ENCODE measurements at places on chromosomes 5 and 9.

DNA sequence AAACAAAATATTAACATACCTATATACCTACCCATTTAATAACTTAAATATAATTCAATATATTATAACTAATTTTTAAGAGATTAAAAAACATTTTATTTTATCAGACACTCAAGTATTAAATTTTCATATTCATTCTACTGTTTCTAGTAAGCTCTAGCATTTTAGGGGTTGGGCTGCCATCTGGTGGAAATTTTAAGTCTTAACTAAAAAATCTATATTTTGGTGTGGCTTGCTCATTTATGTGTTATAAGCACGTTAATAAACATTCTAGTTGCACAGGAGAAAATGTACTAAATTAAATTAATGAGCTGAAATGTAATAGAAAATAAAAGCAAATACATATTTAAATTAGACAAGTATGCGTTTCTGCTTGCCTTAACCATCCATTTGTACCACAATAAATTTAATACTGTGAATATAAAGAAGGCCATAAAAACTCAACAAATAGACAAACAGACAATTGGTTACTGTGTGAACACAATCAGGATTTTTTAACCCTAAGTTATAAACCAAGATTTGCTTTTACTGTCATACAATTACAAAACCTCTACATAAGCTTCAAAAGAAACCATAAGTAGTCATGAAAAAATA lies 1728.3 kb upstream of the CDH9 start:
- peak; percentile 24 for DNase-seq

DNA sequence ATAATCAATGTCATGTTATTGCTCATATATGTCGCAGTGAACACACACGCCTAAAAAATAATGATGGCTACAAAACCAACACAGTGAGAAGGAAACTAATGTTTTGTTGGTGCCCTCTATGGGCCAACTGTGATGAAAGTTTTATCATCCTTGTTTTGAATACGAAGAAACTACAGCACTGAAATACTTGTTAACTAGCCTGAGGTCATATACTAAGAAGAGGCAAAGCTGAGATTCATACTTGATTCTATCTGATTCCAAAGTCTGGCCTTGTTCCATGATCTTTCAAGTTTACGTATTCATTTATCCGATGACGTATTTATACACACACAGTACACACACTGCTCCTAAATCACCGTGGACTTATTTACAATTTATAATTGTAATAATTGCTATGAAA lies 16.1 kb upstream of the DRD1 start:
- peak; percentile 23 for DNase-seq

GRCh38 chr9:69324549-69325401 lies at the start of gene ENTREP1:
ENTREP1 (plus strand) TSS chr9:69325215; CDS start chr9:69325310, 95 bp downstream.
- DNase-seq = peak; percentile 75

GRCh38 chr5:20446121-20446520 lies 458.1 kb upstream of the CDH18 start:
- no peak for DNase-seq

GRCh38 chr5:163964671-163965070 lies 459.3 kb downstream of the MAT2B start:
- DNase-seq = no peak

- peak; percentile 12 for DNase-seq
These were observed 36.4 kb downstream of the MTMR12 start for GRCh38 chr5:32276173-32276853.

DNA sequence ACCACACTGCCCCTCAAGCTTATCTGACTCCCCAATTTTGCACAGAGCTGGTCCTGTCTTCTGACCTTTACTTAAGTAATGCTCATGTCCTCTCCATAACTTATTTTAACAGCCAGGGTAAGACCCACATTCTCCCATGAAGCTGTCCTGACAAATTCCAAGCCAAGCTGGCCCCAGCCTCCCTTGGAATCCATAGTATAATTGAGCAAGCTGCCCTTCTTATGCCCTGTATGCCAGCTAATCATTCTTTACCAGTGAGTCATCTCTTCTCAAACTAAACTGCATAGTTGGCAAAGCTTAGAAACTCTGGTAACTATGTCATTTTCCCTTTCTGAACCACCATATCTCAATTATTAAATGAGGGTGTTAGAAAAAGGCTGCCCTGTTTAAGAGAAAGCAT lies 92.4 kb downstream of the NFIB start:
- peak; percentile 70 for DNase-seq

DNA sequence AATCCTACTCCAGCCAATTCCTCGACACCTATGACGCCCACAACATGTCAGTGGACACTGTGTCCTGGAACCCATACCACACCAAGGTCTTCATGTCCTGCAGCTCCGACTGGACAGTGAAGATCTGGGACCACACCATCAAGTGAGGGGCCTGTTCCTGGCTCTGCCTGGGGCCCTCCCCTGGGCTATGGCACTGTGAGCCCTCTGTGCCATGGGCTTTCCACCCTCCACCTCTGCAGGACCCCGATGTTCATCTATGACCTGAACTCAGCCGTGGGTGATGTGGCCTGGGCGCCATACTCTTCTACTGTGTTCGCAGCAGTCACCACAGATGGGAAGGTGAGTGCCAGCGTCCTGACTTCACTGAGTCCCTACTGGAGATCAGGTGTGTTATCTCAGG lies 8.4 kb downstream of the ENHO start:
- DNase-seq = no peak

DNA sequence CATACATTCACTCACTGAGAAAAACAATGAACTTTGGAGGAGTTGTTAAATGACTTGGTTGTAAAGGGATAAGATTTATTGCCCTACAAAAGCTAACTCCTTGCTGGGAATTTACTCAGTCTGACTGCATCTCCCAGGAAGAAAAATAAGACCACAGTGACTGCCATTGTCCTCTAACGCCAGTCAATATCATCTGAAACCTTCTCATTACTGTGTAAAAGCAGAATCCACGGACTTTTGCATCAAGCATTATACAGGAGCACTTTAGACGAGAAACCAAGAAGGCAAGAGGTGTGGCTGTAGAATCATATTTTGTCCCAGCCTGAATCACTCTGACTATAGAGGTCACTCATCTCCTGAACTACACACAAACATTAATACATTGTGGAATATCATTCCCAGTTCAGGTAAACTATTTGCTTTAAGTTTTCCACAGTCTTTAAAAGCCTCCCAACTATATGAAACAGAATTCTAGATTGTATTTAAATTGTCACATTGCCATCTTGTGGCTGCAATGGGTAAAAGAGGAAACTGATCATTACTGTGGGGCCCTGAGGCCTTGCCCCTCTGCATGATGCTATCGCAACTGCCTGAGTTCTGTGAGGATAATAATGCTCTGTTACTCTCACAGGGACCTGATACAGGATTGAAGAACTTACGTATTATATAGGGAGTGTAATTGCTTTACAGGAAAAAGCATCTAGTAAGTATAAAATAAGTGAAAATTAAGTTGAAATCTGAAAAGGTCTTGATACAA lies 142.9 kb downstream of the SLCO4C1 start:
- DNase-seq = peak; percentile 1

DNA sequence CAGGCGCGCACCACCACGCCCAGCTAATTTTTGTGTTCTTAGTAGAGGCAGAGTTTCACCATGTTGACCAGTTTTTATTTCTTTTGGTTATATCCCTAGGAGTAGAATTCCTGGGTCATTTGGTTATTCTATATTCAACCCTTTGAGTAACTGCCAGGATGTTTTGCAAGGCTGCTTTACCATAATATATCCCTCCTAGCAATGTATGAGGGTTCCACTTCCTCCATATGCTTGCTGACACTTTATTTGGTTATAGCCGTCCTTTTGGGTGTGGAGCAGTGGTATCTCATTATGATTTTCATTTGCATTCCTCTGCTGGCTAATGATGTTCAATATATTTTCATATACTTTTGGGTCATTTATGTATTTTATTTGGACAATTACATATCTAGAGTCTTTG lies 81.2 kb downstream of the RAB24 start:
- no peak for DNase-seq

- DNase-seq = peak; percentile 83
These were observed 38.0 kb downstream of the VCAN start for GRCh38 chr5:83509540-83509939.

- no peak for DNase-seq
These were observed 3.6 kb upstream of the LCP2 start for GRCh38 chr5:170301149-170301548.

DNA sequence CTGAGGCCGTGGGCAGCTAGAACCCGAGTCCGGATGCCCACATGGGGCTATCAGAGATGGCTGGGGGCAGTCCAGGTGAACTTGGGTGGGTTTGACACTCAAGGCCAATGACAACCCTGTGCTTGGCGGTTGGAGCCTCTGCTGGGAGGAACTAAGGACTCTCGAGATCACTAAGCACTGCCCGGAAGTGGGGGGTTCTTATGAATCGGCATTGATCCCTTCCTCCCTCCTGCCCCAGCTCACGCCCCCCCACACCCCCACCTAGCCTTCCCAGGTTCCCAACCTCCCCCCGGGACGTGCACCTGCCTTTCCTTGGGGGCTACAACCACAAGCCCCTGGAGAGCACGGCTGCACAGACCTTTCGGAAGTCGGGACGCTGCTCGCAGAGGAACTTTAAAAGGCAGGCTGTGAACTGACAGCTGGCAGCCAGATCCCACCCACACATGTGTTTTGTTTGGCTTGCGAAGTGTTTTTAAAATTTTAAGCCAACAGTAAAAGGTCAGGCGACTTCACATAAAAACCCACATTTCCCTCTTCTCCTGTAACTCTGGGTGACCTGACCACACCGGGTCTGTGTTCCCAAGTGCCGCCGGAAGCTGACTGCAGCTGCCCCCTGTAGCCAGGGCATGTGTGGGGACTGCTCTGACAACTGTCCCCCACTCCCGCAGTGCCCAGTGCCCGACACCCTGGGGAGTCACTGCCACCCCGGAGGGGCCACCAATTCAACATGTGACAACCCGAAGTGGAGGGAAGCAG lies 5.1 kb upstream of the RALGDS start:
- no peak for DNase-seq

GRCh38 chr5:87258507-87258906 lies 9.2 kb upstream of the RASA1 start:
- DNase-seq = no peak

DNA sequence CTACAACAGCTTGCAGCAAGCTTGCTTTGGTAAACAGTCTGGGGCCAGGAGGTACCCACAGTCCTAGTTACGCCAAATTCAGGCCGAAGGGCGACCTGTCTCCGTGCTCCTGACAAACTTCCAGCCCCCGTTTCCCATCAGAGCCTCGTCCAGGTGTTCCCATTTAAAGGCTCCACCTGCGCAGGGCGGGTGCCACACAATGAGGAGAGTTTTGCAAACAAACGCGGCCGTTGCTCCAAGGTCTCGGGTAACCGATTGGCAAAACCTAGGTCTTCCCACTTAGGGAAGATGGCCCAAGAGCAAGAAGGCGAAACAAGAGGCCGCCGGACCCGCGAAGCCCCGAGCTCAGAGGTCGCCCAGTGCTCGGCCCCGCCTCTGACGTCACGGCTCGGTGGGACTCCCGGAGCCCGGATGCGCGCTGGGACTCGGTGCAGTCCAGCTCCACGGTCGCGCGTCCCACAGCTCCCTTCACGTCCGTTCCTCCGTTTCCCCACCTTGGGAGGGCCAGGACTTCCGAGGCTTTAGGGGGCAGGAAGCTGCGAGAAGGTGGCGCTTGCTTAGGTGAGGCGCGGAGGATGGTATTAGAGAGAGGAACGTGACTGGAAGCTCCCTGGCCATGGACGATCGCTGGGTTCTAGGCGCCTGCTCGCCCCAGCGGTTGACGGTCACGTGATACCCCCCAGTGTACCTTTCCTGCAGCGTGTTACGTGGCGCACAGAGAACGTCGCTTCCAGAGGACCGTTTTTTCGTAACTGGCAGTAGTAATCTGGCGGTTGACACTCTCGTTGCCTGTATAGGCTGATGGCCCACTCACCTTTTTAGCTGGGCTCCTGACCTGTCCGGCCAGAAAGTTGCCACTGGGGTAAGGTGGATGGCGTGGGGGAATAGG lies 41.8 kb upstream of the KDM4C start:
- DNase-seq = no peak

DNA sequence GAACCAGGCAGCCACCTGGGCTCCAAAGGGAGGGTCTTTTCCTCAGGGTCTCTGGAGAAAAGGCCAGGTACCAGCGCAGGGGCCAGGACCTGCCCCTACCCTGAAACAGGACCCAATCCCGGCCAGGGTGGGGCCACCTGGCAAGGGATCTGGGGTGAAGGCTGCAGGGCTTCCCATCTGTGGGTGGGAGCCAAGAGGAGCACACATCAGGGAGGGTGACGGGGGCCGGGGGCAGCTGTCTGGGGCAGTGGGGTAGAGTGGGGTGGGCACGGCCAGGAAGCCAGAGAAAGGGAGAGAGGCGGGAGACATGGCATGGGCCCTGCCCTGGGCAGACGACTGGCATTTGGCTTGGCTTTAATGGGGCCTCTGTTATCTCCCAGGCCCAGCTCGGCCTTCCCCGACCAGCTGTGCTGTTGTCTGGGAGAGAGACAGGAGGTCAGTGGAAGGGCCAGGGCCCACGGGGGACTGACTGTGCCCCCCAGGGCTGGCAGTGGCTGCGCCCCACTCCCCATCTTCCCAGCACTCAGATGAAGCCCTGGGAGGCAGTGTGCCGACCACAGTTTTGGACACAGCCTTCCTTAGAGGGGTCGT lies 57.2 kb upstream of the RNF130 start:
- DNase-seq = no peak

DNA sequence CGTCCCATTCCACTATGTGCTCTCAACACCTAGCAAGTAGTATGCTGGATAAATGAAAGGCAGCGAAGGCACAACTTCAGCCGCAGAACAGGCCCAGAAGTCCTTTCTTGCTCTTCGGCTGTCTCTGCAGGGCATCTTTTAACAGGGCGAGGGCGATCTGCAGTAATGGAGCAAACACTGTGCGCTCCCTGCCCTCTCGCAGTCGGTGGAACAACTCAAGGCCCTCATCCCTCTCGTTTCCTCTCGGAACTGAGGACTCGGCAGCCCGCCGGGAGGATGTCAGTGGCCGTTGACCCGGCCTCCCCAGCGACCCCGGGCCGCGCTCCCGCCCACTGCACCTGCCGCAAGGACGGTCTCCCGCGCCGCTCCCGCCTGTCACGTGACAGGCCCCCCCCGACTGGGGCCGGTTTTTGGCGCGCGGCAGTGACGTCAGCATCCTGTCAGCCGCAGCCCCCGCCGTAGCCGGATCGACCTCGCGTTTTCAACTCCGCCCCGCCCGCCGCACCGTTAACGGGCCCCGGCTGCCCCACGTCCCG lies 1.1 kb downstream of the ZNF367 start:
- peak; percentile 73 for DNase-seq

DNA sequence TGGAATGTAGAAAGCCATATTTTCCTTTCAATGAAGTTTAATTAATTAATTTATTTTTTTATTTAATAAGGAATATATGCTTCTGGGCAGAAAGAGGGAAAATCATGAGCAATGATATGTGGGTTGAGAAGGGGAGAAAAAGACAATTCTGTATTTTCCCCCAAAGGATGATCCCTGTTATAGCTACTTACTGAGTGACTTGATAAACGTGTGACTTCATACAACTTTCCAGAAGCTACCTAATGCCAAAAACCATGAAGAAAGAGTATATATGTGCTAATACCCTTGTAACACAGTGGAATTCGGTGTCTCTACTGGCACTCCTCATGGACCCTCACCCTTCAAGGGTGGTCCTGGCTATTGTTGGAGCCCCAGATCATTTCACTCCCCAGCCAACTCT lies 335.0 kb upstream of the KLF4 start:
- DNase-seq = no peak

Data from mammary epithelial cell (primary cell).